ENCODE measurements at places on chromosomes 12 and 14.

GRCh38 chr14:87111741-87112140, 881.2 kb downstream of the GALC start:
- DNase-seq = no peak

- no peak for DNase-seq
Measured at GRCh38 chr12:5864972-5865371, 80.1 kb downstream of the ANO2 start.

- DNase-seq = no peak
Measured at GRCh38 chr14:80378084-80378690, 166.9 kb upstream of the DIO2 start.

DNA sequence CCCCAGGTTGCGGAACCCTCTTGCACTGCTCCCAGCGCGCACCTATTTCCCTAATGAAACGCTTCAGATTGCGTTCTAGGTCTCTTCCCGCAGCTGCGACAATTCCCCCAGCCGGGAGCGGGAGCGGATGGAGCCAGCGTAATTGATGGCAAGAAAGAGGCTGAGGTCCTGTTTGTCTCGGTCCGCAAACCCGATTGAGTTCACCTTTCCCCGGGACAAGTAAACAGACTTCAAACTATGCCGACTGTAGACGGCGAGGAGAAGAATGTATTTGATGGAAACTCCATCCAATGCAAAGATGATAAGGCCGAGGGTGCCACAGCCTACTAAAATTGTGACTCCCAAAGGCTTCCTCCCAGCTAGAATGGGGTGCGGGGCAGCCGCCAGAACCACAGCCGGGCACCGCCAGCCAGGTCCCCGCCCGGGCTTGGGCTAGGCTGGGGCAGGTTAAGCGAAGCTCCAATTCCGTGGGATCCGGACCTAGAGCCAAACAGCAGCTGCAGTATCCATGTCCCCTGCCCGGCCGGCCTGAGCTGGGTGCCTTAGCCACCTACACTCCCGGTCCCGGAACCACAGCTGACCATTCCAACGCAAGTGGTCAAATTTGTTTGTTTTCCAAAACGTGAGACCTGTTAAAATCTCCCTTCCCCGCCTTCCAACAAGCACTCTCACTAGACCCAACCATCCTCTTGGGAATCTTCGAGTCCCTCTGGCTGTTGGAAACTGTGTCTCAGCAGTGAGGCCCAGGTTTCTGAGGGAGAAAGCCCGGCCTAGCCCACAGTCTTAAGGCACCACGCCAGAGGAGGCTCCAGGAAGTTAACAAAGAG, 5.5 kb downstream of the NKX2-1 start:
- DNase-seq = no peak

DNA sequence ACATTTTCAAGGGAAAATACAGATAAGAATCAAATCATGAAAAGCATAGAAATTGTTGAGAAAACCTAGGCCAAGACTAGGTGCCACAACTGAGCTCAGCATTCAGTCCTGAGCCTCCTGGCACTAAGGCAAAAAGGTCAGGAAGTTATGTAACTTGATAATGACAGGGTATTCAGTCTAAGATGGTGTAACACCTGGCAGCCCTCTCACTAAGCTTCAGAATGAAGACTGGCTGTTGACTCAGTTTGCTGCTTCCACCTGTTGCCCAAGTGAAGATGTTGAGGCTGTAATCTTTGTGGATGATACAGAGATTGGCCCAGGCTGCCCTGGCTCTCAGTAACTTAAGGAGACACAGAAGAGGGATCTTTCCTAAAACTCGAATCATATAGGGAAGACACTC, 19.6 kb downstream of the PROX2 start:
- no peak for DNase-seq

DNA sequence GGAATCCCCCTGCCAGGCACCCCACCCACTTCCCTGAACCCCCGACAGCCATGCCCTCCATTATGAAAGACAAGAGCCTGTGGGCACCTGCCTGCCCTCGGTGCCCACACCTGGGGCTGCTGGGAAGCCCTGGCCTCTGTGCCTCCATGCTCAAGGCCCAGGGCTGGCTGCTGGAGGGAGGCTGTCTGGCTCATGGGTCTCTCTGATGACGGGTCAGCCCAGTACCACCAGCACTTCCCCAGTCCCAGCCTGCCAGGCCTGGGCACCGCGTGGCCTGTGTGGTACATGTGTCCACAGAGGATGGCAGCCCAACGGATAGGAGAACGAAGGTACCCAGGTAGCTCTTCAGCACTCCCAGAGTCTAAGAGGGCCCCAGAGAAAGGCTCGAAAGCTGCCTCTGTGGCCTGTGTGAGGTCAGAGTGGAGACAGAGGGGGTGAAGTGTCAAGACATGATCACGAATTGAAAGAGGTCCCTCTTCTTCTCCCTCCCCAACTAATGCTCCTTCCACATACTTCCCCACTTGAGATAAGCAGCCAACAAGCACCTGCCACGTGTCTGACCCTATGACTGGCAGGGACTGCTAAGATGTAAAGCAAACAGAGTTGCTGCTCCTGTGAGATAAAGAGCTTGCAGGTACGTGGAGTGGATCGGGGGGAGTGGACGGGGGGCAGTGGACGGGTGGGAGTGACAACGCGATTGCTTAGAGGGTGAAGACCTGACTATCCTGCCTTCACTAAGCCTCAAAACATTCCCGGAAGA, 21.2 kb downstream of the FBLN5 start:
- DNase-seq = no peak

GRCh38 chr14:38233218-38233617, 22.7 kb downstream of the CLEC14A start:
- DNase-seq = no peak

GRCh38 chr12:117361347-117361751, at the start of gene NOS1:
Gene NOS1, minus strand, starts transcription at chr12:117361626. Its CDS starts 30,557 bp downstream, at chr12:117331069.
- DNase-seq = no peak

- no peak for DNase-seq
Measured at GRCh38 chr12:101181776-101182175, 28.3 kb downstream of the SLC5A8 start.

DNA sequence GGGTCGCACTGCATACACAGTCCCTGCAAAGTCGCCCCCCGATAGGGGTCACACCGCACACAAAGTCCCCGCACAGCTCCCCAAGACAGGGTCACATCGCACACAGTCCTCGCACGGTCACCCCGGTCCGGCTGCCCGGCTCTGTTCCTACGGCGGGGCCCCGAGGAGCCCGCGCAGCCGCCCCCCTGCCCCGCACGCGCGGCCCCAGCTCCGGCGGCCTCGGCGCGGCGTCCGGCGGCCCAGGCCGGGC, 300 bp downstream of the SSH1 start:
- DNase-seq = no peak

- no peak for DNase-seq
Measured at GRCh38 chr14:85445151-85445795, 84.7 kb upstream of the FLRT2 start.
